Activated T-helper 1 cell treated with Interleukin-2 at 50 U/mL for 16 hours (primary cell): ENCODE measurements at places on chromosomes 1 and 21.

GRCh38 chr1:73770109-73770905 lies 427.7 kb downstream of the LRRIQ3 start:
- DNase-seq: no peak

- DNase-seq: no peak
Measured at GRCh38 chr1:14699620-14700019, 101.1 kb downstream of the KAZN start.

DNA sequence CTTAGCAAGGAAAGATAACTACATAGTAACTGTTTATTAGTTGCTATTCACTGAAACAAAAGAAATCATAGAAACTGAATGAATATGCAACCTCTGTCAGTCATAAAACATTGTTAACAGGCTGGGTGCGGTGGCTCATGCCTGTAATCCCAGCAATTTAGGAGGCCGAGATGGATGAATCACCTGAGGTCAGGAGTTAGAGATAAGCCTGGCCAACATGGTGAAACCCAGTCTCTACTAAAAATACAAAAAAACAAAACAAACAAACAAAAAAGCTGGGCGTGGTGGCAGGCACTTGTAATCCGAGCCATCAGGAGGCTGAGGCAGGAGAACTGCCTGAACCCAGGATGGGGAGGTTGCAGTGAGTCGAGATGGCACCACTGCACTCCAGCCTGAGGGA lies 44.1 kb downstream of the CRB1 start:
- DNase-seq: no peak

GRCh38 chr1:226826479-226827261 lies 43.7 kb upstream of the PSEN2 start:
- no peak for DNase-seq

DNA sequence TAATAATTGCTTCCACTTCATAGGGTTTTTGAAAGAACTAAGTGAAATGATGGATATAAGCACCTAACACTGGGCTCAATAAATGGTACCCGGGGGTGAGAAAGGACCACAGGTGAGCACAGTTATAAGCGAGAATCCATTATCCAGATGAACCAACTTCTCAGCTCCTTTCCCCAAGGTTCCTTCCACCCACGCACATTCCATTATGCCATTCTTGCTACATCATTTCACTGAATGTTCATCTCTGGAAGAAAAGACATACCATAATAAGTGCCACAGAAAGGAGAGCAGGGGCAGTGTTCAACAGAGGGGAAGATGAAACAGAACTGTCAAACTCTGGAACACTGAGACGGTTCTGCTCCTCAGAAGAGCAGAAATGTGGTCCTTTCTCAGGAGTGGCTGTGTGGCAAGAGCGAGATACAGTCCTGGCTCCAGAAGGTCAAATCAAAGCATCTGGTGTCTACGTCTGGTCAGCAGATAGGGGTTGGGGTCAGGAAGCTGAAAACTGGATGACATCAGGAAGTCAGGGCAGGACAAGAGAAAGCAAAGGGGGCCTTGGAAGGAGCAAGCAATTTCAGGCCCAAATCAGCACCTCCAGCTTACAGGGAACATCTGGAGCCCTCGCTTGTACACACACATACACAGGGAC lies 255.4 kb upstream of the TMEM51 start:
- DNase-seq: no peak

DNA sequence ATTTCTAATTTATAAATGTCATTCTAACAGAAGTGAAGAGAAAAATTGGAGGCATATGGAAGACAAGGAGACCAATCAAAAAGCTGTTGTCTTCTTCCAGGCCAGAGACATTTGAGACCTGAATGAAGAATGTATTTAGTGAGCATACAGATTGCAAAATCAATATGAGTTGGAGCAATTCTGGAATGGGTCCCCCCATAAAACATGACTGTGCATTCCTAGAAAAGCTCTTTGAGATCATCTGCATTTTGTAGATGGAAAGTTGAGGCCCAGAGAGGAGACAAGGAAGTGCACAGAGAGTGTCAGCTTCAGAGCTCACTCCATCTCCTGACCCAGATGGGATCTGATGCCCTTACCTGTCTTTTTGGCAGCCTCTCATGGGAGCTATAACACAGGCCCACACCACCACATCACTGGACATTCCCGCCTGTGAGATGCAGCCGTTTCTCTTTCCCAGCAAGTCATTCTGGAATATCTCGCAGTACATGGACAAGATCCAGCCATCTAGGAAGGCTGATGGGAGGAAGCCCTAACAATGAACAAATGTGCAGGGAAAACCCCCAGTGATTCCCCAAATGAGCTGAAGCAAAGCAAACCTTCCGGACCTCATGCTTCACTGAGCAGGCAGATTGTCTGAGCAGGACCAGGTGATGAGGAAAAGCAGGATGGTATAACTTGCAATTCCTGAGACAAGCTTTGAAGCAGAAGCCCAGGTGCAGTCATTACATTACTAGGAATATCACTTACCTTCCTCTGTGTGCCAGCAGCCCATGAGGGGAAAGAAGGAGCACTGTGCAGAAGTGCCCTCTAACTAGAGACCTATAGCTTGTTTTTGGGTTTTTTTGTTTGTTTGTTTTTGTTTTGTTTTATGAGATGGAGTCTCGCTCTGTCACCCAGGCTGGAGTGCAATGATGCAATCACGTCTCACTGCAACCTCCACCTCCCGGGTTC lies 445.6 kb downstream of the PLPP3 start:
- DNase-seq: no peak

GRCh38 chr1:245153552-245154428 lies 995 bp upstream of the KIF26B start:
- no peak for DNase-seq

GRCh38 chr1:229905031-229905545 lies 161.9 kb upstream of the GALNT2 start:
- DNase-seq: no peak

DNA sequence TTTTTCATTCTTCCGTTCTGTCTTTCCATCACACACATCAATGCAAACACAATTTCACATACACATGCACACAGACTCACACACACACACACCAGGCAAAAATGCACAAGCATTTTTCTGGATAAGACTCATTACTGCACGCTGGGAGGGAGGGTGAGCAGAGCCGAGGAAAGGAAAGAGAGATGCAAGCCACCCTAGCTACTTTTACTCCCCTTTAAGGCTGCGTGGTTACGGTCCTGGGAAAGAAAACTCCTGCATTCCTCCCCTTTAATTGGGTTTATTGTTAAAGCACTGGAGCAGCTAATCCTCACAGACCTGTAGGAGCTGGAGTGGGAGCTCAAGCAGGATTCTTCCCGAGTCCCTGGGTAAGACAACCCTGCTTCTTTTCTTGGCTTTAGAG lies at the start of gene CAMK1G:
Gene CAMK1G (plus strand): TSS at position 307 of the 400 bp plus-strand sequence. CDS start 11,270 bp downstream, outside the sequence.
- no peak for DNase-seq

DNA sequence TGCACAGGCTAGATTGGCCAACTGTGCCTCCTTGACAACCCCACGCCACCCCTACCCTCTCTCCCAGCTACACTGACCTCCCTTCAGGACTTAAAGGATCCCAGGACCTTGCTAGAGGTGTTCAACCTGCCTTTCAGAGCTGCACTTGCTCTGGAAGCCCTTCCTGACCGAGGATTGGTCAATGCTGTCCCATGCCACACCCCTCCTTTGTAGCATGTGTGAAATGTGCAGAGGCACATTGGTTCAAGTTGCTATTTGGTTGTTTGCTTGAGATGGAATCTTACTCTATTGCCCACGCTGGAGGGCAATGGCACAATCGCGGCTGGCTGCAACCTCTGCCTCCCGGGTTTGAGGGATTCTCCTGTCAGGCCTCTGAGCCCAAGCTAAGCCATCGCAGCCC lies 21.8 kb downstream of the ACTA1 start:
- no peak for DNase-seq

DNA sequence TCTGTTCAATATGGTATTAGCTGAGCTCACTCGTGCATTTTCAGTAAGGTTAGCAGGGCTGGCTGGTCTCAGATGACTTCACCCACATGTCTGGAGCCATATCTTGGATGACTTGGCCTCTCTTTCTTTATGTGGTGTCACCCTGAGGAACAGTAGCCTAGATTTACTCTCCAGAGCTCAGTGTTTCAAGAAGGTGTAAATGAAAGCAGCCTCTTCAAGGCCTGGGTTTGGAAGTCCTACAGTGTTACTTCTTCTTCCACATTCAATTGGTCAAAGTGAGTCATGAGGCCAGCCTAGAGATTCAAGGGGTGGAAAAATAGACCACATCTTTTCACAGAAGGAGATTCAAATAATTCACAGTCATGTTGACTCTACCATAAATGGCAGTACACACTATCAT lies 12.2 kb downstream of the VCAM1 start:
- no peak for DNase-seq

DNA sequence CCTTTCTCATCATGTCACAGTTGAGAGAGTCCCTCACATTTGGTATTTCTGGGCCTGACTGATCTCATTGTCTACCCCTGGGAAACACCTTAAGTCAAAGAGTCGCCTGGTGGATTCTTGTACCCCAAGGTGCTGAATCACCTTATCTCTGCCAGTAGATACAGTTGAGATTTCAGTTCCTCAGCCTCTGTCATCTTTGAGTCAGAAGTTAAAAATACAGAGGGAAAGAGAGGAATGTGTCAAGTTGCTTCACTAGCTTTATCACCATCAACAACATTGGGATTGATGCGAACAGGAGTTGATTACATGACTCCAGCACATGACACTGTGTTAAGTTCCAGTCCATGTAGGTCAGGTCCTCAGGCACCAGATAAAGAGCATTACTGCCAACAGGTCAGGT lies 513.0 kb downstream of the NUF2 start:
- DNase-seq: no peak

GRCh38 chr21:38384238-38384560 lies 114.1 kb downstream of the ERG start:
- no peak for DNase-seq

- no peak for DNase-seq
Measured at GRCh38 chr1:38555594-38555993, 304.0 kb downstream of the RRAGC start.

DNA sequence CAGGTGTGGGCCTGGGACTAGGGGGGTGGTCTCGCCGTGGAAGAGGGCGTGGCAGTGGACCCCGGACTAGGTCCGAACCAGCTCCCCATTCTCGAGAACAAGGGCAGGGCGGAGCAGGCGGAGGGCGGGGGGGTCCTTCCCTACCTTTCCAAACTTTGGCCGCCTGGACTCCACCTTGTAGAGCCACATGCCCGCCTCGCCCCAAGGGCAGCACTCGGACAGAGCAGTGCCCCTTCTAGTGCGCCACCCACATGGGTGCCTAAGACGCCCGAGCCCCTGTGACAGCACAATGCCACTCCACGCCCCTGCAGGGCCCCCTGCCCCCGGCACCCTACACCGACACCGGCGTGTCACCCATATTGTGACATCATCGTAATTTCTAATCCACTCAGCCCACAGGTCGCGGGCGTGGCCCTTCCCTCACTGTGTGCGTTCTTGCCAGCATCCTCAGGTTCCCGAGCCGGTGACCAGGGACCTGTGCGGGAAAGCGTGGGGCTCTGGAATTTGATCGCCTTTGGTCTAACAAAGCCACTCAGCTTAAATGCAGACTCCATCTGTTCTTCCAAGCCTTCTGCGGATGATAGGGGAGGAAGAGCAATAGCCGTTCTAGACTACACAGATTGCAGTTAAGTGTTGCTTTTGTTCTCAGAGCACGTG lies 553 bp upstream of the STMN1 start:
- peak; percentile 9 for DNase-seq
